ENCODE measurements at places on chromosomes 4 and X. TPM values are rescaled to one million over a fixed set of nuclear protein-coding genes. Genes with fewer than 3 reads are reported as not detected.

The SLC10A4 gene
- not detected for total RNA-seq

The CT55 gene
- not detected for total RNA-seq

The SYNPO2 gene
- 17.0 TPM for total RNA-seq

The ZNF732 gene
- total RNA-seq, result under 0.01 TPM

The ACSL1 gene
- 26.7 TPM for total RNA-seq

The GRIA3 gene
- 0.22 TPM for total RNA-seq

The ABCB7 gene
- total RNA-seq, result 19.2 TPM

The NSD2 gene
- 116 TPM for total RNA-seq

The SLC4A4 gene
- 10.1 TPM for total RNA-seq

The CXCL10 gene
- total RNA-seq, result 0.43 TPM

The AGA gene
- total RNA-seq, result 35.4 TPM

The C4orf50 gene
- total RNA-seq, result not detected

The TDO2 gene
- total RNA-seq, result 12.3 TPM

The KIAA1210 gene
- not detected for total RNA-seq

The USP17L22 gene
- not detected for total RNA-seq

The CD38 gene
- not detected for total RNA-seq

The BEX5 gene
- total RNA-seq, result not detected

The VCX3B gene
- total RNA-seq, result not detected

The HS6ST2 gene
- 0.22 TPM for total RNA-seq

The LRCH2 gene
- 13.1 TPM for total RNA-seq

The SLAIN2 gene
- 39.4 TPM for total RNA-seq

The CSN1S1 gene
- total RNA-seq, result not detected

The EXOC1L gene
- not detected for total RNA-seq

The ZNF595 gene
- total RNA-seq, result 32.2 TPM

Data from placental pericyte (primary cell).